ENCODE measurements at places on chromosomes 5 and 9.
A peak's percentile ranks its signal among the peaks of the same experiment; 100 is the strongest.

GRCh38 chr9:68706363-68707201 is 1.5 kb downstream of the PIP5K1B start:
- DNase-seq: peak; percentile 54

- DNase-seq: no peak
Observed at GRCh38 chr5:177404641-177405179, 4.2 kb upstream of the PFN3 start.

DNA sequence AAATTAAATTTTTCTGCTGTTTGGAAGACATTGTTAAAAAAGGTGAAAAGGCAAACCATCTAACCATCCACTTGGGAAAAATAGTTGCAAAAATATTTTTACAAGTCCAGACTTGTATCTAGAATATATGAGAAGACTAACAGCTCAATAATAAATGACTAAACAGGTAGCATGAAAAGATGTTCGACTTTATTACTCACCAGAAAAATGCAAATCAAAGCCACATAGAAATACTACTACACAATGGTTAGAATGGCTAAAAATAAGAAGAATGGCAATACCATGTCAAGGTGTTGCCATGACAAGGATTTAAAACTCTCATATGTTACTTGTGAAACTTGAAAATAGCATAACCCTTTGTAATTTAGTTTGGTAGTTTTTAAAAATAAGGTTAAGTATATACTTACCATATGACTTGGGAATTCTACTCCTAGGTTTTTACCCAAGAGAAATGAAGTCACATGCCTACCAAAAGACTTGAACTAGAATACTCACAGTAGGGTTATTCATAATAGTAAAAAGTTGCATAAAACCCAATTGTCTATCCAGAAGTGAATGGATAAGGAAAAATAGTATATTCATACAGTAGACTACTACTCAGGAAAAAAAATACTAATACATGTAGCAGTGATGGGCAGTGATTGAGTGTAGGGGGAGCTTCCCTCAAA is 93.8 kb downstream of the VPS13A start:
- DNase-seq: no peak

- no peak for DNase-seq
Observed at GRCh38 chr9:110126986-110127864, 80.7 kb downstream of the C9orf152 start.

DNA sequence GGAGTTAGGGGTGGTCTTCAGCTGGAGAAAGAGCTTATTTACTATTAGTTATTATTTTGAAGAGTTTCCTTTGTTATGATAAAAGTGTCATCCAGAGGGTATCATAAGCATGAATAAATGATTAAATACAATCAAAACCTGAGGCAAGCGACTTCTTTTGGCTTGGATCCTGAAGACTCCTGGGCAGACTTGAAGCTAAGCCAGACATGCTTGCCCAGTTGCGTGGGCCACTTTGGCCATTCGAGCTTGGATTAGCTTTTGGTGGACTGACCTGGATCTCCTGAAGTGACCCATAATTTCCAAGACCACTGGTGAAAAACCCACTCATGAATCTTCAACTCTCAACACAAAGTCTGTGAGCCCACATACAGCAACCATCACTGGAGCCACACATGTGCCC is 335.8 kb downstream of the NR2F1-AS1 start:
- no peak for DNase-seq

All from GM10248 (cell line).